Psoas muscle (tissue), 8 donors: ENCODE measurements at places on chromosomes 5 and 9. TPM values are rescaled to one million over a fixed set of nuclear protein-coding genes. Genes with fewer than 3 reads are reported as not detected.

Gene UIMC1
- total RNA-seq, result 40.0 TPM

Gene FBN2
- 0.46 TPM for total RNA-seq

Gene PCDHA4
- total RNA-seq, result not detected

Gene PROB1
- 74.4 TPM for total RNA-seq

Gene C9
- 0.24 TPM for total RNA-seq

Gene SV2C
- not detected for total RNA-seq

Gene RXRA
- total RNA-seq, result 192 TPM

Gene IFNK
- not detected for total RNA-seq

Gene SLC4A9
- total RNA-seq, result not detected

Gene PCDHA9
- total RNA-seq, result 0.04 TPM

Gene PCDHAC2
- total RNA-seq, result 0.62 TPM

Gene NUTM2F
- not detected for total RNA-seq

Gene HEMGN
- total RNA-seq, result not detected

GRCh38 chr5:176381423-176381822 lies 7.0 kb downstream of the NOP16 start:
- H3K27me3 ChIP-seq, result no peaks in the 10 kb centered on the region
- peak overlapping the region; percentile 16 for H3K4me3 ChIP-seq
- peaks cover 42% of the 10 kb centered on the region for H3K4me1 ChIP-seq
- peak; percentile 70 for DNase-seq

DNA sequence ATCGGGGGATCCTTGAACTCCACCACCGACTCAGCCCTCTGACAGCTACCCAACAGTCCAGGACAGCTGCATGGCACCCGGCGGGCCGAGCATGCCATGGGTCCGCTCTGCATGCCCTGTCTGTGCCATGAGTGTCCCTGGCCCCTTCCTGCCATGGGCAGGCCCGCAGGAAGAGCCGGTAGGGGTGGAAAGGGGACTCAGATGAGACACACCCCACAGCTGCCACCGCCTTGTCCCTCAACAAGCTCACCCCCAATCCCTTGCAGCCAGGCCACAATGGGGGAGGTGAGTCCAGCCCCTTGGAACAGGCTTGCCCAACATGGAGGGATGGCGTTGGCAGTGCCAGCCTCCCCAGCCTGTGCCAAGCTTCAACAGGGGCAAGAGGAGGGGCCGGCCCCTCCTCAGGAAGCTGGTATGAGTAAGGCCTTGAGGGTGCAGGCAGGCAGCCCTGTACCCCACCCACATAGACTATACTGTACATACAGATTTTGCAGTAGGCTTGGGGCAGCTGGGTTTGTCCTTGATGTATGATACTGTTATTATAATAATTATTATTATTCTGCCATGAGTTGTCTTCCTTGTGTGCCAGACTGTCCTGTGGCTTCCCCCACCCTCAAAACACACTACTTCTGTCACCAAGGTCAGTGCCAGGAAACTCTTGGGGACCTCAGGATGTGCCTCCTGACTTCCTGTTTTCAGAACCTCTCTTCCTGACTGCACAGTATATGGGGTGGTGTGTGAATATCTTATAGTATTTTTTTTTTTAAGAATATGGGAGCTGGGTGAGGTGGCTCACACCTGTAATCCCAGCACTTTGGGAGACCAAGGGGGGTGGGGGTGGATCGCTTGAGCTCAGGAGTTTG lies 12.0 kb upstream of the SLC34A1 start:
- H3K27ac ChIP-seq, result peak overlapping the region; percentile 65
- H3K36me3 ChIP-seq, result no peaks in the 10 kb centered on the region
- no peak for DNase-seq
- H3K27me3 ChIP-seq, result no peaks in the 10 kb centered on the region
- peak overlapping the region; percentile 64 for H3K4me3 ChIP-seq
- peaks cover 31% of the 10 kb centered on the region for H3K4me1 ChIP-seq

DNA sequence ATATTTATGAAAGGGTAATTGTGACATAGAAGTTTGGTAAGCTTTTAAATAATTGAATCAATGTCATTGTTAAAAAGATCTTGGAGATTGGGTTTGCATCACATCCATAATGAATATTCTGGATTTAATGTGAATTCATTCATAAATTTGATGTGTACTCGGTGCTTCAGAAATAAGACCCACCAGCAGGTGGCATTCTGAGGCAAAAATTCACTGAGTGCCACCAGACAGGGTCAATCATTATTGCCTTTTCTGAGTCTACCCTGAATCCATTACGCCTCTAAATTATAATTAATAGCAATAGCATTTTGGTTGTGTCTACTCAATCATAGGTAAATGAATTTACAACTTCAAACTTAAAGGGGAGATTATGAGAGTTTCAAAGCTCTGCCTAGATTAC lies 1.0 kb downstream of the TRPC7 start:
- no peak overlapping the region for H3K27ac ChIP-seq
- no peaks in the 10 kb centered on the region for H3K27me3 ChIP-seq
- no peaks in the 10 kb centered on the region for H3K36me3 ChIP-seq
- H3K4me3 ChIP-seq, result no peak overlapping the region
- DNase-seq, result no peak
- no peaks in the 10 kb centered on the region for H3K4me1 ChIP-seq

- H3K27ac ChIP-seq, result no peak overlapping the region
- H3K4me3 ChIP-seq, result no peak overlapping the region
- DNase-seq, result no peak
- no peaks in the 10 kb centered on the region for H3K36me3 ChIP-seq
- no peaks in the 10 kb centered on the region for H3K4me1 ChIP-seq
Measured at GRCh38 chr5:37804401-37804800, 35.4 kb downstream of the GDNF start.

DNA sequence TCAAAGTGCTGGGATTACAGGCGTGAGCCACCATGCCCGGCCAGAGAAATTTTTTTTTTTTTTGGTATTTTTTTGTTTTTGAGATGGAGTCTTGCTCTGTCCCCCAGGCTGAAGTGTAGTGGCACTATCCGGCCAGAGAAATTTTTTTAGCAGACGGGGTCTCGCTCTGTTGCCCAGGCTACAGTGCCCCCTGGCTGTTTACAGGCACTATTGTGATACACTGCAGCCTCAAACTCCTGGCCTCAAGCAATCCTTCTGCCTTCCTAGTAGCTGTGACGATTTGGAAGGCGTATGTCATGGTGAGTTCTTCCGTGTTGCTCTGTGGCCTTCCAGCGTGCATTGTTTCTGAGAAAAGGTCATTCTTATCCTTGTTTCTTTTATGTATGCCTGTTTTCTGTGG lies 47.5 kb downstream of the CNOT6 start:
- H3K4me3 ChIP-seq, result no peak overlapping the region
- no peak for DNase-seq
- H3K4me1 ChIP-seq, result no peaks in the 10 kb centered on the region
- no peaks in the 10 kb centered on the region for H3K36me3 ChIP-seq

GRCh38 chr9:132748450-132748849 lies 78.2 kb downstream of the GTF3C4 start:
- DNase-seq, result no peak
- H3K36me3 ChIP-seq, result no peaks in the 10 kb centered on the region
- no peaks in the 10 kb centered on the region for H3K27me3 ChIP-seq

GRCh38 chr5:65482296-65482735 lies 596 bp upstream of the ADAMTS6 start:
- DNase-seq, result no peak
- peaks cover 13% of the 10 kb centered on the region for H3K4me1 ChIP-seq
- no peaks in the 10 kb centered on the region for H3K36me3 ChIP-seq
- peak overlapping the region; percentile 83 for H3K27ac ChIP-seq

GRCh38 chr9:135023088-135023785 lies 64.2 kb upstream of the OLFM1 start:
- no peaks in the 10 kb centered on the region for H3K4me1 ChIP-seq

DNA sequence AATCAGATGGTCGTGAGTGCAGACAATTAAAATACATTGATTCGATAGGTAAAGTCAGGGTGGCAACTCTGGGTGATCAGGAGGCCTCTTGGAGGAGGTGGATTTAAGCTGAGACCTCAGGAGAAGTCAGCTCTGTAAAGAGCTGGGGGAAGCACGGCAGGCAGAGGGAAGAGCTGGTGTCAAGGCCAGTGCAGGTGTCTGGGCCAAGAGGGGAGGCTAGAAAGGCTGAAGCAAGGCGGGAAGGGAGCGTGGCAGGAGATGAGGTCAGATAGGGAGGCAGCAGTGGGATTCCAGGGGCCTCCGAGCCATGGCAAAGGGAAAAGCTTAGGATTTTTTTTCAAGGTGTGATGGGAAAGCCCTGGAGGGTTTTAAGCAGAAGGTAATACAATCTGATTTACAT lies 178.7 kb downstream of the FSTL4 start:
- H3K27ac ChIP-seq, result no peak overlapping the region
- H3K4me1 ChIP-seq, result no peaks in the 10 kb centered on the region
- H3K27me3 ChIP-seq, result no peaks in the 10 kb centered on the region
- no peak overlapping the region for H3K4me3 ChIP-seq

- no peak overlapping the region for H3K4me3 ChIP-seq
- H3K27me3 ChIP-seq, result no peaks in the 10 kb centered on the region
Measured at GRCh38 chr9:94127806-94128205, 43.5 kb downstream of the PTPDC1 start.

DNA sequence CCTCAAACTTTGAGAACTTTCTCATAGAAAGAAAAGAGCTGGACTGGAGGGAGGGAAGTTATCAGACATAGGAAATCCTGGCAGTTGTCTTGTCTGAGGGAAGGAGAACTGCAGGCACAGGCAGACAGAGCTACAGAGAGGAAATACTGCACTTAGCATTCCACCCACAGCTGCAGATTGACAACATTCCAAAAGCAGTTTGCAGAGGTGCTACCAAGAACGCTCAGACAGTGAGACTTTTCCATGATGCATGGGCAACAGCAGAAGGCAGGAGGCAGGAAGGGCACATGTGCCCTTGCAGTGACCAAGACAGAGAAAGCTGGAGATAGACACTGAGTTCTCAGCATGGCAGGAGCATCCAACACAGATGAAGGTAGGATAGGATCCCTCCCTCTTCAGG lies 327.5 kb upstream of the ZNF462 start:
- H3K27me3 ChIP-seq, result no peaks in the 10 kb centered on the region
- no peak for DNase-seq
- no peaks in the 10 kb centered on the region for H3K36me3 ChIP-seq
- no peaks in the 10 kb centered on the region for H3K4me1 ChIP-seq
- no peak overlapping the region for H3K4me3 ChIP-seq

DNA sequence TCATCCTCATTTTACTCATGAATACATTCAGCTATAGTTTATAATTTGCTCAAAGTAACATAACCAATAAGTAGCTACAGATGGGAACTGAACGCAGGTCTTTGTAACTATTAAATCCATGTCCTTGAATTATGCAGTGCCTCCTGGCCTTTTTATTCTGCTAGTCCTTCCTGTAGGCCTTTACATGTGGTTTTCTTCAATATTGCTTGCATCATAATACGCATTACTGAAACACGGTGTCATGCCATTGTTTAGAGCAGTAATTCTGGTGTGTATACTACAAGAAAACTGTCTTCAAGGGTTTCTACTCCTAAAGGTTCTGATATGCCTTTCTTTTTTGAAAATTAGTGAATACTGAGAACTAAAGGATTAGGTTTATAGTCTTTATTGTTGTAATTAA lies 20.7 kb downstream of the CWC27 start:
- H3K27me3 ChIP-seq, result no peaks in the 10 kb centered on the region
- H3K4me1 ChIP-seq, result no peaks in the 10 kb centered on the region
- H3K36me3 ChIP-seq, result no peaks in the 10 kb centered on the region
- DNase-seq, result no peak

GRCh38 chr5:136193322-136193935 lies 467 bp upstream of the SMIM32 start:
- H3K27ac ChIP-seq, result no peak overlapping the region
- H3K36me3 ChIP-seq, result peaks cover 6% of the 10 kb centered on the region
- H3K4me1 ChIP-seq, result peaks cover 9% of the 10 kb centered on the region
- H3K27me3 ChIP-seq, result peaks cover 23% of the 10 kb centered on the region
- peak overlapping the region; percentile 61 for H3K4me3 ChIP-seq
- no peak for DNase-seq

DNA sequence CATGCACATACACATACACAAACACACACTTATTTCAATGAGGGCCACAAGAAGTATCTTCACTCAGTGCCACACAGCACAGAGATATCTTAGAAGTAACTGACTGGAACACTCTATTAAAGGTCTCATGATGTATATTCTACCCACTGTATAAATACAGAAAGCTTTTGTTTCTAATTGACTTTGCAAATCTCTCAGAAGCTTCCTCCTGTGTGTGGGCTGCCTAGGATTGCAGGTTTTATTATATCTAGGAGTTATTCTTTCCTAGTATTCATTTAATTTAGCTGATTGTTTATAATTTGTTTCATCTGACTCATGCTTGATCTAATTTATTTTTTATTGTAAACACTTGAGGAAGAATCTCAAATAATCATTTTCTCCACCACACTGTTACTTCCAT lies 262.4 kb upstream of the ACTBL2 start:
- no peaks in the 10 kb centered on the region for H3K36me3 ChIP-seq
- H3K27ac ChIP-seq, result no peak overlapping the region
- H3K4me1 ChIP-seq, result no peaks in the 10 kb centered on the region
- no peak overlapping the region for H3K4me3 ChIP-seq

- H3K36me3 ChIP-seq, result no peaks in the 10 kb centered on the region
- H3K27me3 ChIP-seq, result no peaks in the 10 kb centered on the region
- DNase-seq, result no peak
- no peak overlapping the region for H3K27ac ChIP-seq
Measured at GRCh38 chr5:57335092-57335660, 147.4 kb downstream of the ACTBL2 start.

- peaks cover 9% of the 10 kb centered on the region for H3K27me3 ChIP-seq
- no peak overlapping the region for H3K27ac ChIP-seq
Measured at GRCh38 chr5:174903172-174903732, 178.9 kb downstream of the MSX2 start.

DNA sequence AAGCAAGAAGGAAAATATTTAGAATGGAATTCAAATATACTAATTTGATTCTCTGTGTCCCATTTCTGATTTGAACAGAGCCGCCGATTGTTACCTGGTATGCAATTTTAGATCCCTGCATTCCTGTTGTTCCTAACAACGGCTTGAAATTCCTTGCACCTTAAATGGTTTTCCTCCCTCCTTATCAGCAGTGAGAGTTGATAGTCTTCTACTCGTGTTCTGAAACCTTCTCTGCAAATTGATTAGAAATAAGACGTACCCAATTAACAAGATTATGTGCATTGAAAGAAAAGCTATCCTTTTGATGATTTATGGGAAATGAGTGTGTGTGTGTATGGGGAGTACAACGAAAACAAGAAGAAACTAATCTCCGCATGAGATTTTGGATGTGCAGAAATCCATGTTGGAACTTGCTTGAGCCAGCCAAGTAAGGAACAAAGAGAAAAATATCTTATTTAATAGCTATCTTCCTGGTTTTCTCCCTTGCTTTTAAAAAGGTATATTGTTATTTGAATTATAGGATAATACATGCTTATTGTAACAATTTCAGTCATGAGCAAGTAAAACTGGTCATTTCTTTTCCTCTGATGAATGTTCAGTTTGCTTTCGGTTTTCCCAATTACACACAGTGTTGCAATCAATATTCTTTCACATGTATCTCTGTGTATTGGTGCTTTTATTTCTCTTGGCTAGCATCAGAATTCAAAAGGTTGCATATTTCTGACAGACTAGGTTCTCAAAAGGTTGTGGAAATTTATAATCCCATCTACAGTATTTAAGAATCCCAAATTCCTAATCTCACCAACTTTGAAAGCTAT lies 211.1 kb upstream of the ACTBL2 start:
- peak overlapping the region; percentile 30 for H3K4me3 ChIP-seq
- H3K36me3 ChIP-seq, result no peaks in the 10 kb centered on the region
- DNase-seq, result no peak
